ENCODE measurements at places on chromosomes 4 and X. TPM values are rescaled to one million over a fixed set of nuclear protein-coding genes. Genes with fewer than 3 reads are reported as not detected.

The MAOB gene
- 93.2 TPM for total RNA-seq

The PPEF2 gene
- not detected for total RNA-seq

The SSX3 gene
- not detected for total RNA-seq

The NAP1L3 gene
- 0.60 TPM for total RNA-seq

The ARFIP1 gene
- total RNA-seq, result 24.7 TPM

The ZNF711 gene
- total RNA-seq, result 2.5 TPM

The CCNA2 gene
- 0.44 TPM for total RNA-seq

The VCX3B gene
- total RNA-seq, result not detected

The NLGN3 gene
- 1.7 TPM for total RNA-seq

The OCRL gene
- total RNA-seq, result 21.8 TPM

The GUCY2F gene
- not detected for total RNA-seq

The TEX13C gene
- total RNA-seq, result not detected

DNA sequence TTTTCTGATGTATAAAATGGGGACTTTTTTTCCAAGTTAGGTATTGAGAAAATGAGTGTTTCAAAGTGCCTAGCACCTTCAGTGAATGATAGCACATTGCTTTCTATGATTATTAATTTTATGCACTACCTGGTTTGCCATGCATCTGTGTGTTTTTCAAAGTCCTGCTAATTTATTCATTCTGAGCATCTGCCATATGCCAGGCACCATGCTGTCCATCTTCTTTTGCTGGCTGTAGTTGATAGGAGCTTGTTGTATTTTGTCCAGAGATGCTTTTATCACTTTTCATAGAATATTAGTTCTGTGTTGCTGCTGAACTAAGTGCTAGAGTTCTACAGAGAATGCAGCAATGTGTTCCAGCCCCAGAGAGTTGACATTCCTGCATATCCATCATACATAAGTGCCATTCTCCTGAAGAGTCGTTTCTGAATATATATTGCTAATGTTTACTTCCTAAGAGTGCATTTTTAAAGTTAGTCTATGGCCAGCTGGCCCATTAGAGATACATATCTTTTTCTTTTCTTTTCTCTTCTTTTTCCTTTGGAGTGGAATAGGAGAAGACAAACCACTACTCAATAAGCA is 49.0 kb upstream of the CLNK start:
- no peak for DNase-seq

GRCh38 chrX:49892542-49892941 is 13.3 kb downstream of the USP27X start:
- DNase-seq, result no peak

DNA sequence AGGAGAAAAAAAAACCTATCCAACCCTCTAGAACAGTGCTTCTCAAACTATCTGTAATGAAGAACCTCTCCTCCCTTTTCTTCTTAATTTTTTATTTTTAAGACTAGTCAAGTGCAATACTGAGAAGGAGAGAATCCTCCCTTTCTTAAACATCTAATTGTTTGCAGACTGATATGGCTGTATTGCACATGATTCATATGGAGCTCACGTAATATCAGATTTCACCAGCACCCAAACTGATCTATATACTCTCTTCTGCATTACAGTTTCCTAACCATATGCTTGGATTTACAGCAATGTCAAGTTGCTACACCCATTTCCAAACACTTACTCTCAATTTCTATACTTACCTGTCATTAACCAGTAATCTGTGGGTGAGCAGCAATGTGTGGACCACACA is 9.5 kb downstream of the PRMT9 start:
- no peak for DNase-seq

GRCh38 chrX:149039057-149039456 is 466.0 kb downstream of the IDS start:
- DNase-seq, result no peak

DNA sequence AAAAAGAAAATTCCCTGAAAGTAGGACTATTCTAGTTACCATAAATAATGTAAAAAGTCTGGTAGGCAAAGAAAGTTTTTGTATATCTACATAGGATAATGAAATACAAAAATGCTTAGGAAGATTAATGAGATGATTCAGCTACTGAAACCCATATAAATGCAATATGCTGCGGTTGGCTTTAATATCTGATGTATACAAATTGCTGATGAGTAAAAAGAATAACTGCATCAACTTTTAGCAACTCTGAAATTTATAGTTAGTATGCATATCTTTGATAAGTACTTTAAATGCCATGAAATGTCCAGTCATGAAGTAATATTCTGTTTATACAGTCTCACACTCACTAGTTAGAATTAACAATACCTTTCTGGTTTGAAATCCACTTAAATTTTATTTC is 404.8 kb downstream of the TLL1 start:
- DNase-seq, result no peak

GRCh38 chr4:41039317-41039716 is 175.0 kb downstream of the APBB2 start:
- DNase-seq, result no peak

DNA sequence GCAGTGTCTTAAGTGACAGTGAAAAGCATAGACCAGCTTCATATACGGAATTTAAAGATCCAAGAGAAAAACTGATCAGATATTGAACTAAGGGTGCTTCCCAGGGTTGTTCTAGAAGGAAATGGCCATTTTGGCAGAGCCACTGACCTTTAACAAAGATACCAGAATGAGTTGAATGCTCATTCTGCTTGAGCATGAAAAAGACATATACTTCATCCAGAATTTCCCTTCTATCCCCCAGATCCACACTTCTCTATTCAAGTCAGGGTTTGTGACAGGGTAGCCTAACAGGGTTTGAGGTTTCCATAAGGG is 45.6 kb upstream of the FAM9C start:
- DNase-seq, result no peak

DNA sequence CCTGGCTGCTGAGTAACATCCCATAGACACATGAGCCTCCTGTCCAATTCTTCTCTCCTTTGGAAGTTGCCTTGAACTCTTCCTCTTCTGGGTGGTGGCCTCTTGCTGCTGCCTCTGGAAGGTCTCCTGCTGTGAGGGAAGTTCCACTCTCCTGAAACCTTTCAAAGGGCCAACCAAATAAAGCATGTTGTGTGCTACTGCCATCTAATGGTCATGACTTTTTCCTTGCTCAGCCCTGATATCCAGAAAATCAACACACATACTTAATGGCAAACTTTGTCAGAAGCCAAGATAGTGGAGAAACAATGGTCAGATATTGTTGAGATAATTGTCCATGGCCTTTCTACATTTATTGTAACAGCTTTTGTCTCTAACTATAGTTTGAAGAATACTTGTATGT is 19.1 kb upstream of the ZXDA start:
- DNase-seq, result no peak

DNA sequence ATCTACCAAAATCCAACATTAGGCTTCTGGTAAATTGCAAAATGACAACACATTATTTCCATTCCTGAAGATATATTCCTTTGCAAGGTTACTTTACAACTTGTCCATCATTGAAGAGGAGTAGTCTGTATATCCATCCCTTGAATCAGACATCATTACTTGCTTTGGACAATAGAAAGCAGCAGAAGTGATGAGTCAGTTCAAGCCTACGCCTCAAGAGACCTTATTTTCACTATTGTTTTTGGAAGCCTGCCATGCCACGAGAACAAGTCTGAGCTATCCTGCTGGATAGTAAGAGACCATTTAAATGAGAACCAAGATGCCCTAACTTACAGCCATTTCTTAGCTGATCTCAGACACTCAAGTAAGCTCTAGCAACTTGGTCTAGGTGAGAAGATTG is 246.0 kb upstream of the HHIP start:
- no peak for DNase-seq

DNA sequence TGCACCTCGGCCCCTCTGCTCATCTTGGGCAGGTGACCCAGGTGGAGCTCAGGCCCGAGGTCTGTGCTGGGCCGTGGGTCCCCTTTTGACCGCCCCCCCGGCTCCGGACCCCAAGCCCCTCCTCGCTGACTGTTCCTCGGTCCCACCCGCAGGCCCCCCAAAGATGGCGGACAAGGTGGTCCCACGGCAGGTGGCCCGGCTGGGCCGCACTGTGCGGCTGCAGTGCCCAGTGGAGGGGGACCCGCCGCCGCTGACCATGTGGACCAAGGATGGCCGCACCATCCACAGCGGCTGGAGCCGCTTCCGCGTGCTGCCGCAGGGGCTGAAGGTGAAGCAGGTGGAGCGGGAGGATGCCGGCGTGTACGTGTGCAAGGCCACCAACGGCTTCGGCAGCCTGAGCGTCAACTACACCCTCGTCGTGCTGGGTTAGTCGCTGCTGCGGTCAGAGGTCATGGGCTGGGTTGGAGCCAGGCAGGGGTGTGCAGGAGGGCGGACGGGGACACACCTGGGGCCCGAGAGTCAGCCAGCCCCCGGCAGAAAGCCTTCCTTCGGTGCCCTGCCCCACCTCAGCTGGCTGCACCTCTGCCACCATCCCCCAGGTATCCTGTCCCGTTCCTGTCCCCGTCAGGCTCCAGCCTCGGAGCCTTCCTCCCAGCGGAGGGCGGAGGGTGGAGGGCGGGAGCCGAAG is 10.8 kb downstream of the FGFRL1 start:
- no peak for DNase-seq

DNA sequence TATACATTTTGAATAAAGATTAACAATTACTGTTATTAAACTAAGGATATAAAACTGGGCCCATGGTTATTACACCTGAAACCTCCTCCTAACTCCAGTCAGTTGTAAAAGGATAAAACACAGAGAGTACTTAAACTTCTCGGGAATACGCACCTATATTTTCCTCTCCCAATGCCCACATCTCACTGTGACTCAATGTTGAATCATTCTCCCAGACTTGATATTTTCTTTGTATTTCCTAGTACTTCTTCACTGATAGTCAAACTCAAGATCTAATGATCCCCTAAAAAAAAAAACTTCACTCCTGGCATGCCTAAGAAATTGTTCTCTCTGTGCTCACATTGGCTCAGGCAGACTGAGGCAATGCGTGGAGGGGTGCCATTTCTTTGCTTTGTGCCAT is 212.5 kb upstream of the DKK2 start:
- no peak for DNase-seq

DNA sequence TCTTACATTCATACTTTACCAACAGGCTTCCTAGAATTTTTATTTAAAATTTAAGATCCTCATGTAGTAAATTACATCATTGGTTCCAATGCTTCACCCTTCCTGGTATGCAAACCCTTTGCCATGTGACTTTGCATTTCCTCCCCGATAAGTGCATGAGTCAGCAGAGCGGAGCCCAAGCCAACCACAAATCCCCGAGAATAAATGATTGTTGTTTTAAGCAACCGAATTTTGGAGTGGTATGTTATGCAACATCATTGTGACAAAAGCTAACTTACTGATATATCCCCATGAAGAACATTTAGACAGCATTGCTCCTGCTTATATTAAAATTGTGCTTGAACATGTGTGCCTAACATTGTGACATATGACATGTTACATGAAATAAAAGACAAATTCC is 199.4 kb upstream of the DDX53 start:
- DNase-seq, result no peak

DNA sequence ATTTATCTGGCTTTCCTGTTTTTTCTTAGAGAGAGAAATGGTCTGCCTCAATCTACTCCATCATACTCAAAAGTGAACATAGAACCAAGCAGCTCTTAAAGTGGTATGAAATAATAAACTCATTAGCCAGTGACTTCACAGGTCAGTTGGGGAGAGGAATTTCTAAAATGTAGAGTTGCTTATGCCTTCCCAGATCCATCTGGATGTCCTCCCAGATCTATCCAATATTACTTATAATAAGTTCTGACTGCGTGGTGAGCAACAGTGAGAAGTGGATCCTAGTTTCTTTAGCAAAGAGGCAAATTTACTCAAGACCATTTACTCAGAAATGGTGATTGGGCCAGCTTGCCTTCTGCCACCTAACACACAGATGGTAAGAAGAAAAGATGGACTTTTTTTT is 748.0 kb downstream of the PCDH18 start:
- DNase-seq, result no peak

GRCh38 chrX:38796946-38797345 is 4.3 kb upstream of the MID1IP1 start:
- DNase-seq, result no peak

DNA sequence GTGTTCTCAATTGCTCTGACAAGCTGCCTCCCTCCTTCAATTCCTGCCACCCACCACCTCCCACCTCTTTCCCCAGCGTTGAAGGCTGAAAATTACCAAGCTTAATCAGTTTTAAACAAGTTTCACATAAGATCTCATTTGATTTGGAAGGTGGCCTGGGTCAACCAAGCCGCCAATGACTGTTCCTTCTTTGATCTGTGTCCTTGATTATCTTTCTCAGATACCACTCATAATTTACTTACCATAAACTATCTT is 211.4 kb downstream of the SLIT2 start:
- DNase-seq, result no peak

DNA sequence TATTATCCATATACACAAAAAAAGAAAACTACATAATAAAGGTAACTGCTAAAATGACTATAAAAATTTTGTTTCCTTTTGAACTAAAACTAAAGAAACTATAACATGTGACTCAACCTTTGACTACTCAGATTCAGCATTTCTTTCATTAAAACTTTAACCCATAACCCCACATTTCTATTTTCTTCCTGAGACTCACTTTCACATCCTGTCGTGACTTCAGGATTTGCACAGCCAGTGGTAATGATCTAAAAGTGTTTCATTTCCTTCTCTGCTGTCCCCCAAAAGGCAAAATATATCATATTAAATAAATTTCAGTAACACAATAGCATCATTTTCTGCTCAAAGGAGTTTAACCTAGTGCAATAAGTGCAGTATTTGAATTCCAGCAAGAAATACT is 1022.4 kb upstream of the DIAPH2 start:
- no peak for DNase-seq

DNA sequence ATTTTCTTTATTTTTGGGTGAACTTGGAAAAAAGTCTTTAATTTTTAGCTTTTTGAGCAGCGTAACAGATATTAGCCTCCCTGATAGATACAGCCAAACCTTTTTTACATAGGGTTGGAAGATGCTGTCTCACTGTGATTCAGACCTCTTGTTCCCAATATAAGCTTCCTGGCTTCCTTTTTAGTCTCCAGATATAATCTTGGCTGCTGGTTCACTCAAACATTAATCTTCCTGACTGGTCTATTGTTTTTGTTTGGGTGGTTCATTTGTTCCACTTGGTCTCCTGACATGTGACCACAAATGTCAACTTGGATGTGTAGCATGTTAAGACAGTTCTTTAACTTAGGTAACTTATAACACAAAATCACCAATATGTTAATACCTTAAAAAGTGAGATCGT is 23.0 kb downstream of the RPA4 start:
- DNase-seq, result no peak

GRCh38 chr4:15242021-15242420 is 185.8 kb upstream of the C1QTNF7 start:
- no peak for DNase-seq

DNA sequence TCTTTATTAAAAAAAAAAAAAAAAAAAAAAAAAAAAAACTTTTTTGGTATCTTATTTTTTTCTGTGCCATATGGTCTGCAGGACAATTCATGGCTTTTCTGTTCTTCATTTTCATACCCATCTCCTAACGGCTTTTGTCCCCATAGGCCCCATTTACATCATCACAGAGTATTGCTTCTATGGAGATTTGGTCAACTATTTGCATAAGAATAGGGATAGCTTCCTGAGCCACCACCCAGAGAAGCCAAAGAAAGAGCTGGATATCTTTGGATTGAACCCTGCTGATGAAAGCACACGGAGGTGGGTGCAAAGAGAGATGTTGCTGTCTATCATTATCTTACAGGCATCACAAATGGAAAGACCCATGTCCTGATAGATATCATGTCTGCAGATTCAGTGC is 49.1 kb downstream of the PDGFRA start:
- DNase-seq, result no peak

Data from omental fat pad (tissue), 4 donors.